ENCODE measurements at places on chromosomes 16 and 17. TPM values are rescaled to one million over a fixed set of nuclear protein-coding genes. Genes with fewer than 3 reads are reported as not detected.

The PRPSAP2 gene
- total RNA-seq = 25.3 TPM

The TM4SF5 gene
- not detected for total RNA-seq

The TMEM132E gene
- not detected for total RNA-seq

The MT1G gene
- 2.2 TPM for total RNA-seq

The DHRS11 gene
- total RNA-seq = 11.8 TPM

The CD300H gene
- total RNA-seq = not detected

The SLFN14 gene
- total RNA-seq = not detected

The SRL gene
- total RNA-seq = not detected

The MYADML2 gene
- not detected for total RNA-seq
